ENCODE measurements at places on chromosomes 7 and 10.

DNA sequence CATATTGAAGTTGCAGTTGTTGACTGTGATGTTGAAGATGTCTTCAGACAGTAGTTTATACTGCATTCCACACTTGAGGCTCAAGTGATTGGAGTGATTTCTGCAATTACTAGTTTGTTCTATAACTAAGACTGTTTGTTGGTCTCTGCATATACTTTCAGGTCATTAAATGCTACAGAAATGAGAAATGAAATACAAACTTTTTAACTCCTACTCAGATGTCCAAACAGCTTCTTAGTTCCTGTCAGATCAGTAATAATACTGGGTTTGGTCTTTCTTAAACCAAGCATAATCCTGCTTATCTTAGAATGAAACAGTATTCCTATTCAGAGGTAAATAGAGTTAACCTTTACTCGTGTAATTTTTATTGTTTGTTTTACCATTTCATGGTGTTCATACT, 115.9 kb downstream of the CCNY start:
- no peak for DNase-seq

- no peak for DNase-seq
Observed at GRCh38 chr7:108652886-108653285, 83.2 kb downstream of the DNAJB9 start.

DNA sequence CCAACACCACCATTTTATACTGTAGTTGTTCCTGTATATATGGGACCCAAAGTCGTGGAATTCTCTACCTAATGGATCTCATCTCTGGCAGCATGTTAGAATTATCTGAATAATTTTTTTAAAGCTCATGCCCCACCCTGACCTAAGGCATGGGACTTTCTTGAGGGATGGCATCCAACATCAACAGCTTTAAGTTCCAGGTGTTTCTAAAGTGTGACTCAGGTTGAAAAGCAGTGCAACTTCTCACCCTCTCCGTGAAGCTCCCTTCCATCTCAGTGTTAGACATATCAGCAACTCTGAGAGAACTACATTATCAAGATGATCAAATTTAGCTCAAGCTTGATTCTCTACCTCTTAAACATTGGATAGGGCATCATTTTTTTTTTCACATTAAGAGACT, 18.1 kb upstream of the RAB18 start:
- DNase-seq = no peak

GRCh38 chr10:18479502-18479901, 171.9 kb downstream of the NSUN6 start:
- no peak for DNase-seq

- DNase-seq = no peak
Observed at GRCh38 chr10:11746883-11747539, 4.8 kb downstream of the ECHDC3 start.

DNA sequence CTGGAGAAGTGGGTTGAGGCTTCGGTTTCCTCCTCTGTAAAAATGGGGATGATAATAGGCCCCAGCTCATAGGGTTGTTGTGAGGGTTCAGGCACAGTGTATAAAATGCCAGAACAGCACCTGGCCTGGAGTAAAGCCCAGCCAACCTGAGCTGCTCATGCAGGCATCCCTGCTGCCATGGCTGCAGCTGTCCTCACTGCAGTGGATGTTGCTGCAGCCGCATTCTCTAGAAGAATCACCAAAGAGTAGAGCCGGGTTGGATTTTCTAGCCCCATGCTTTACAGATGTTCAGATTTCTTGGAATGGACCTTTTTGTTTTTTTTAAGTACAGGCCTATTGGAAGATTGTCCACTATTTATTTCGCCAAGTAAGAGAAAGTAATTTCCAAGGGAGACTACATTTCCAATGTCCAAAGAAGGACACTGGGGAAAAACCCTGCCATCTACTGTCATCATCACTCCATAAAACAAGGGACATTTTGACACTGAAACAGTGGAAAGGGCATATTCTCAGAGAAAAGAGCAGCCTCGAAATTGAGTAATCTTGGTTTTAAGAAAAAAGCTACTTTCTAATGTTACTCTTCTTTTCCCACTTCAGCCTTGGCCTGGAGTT, 147.5 kb upstream of the TCF7L2 start:
- no peak for DNase-seq

DNA sequence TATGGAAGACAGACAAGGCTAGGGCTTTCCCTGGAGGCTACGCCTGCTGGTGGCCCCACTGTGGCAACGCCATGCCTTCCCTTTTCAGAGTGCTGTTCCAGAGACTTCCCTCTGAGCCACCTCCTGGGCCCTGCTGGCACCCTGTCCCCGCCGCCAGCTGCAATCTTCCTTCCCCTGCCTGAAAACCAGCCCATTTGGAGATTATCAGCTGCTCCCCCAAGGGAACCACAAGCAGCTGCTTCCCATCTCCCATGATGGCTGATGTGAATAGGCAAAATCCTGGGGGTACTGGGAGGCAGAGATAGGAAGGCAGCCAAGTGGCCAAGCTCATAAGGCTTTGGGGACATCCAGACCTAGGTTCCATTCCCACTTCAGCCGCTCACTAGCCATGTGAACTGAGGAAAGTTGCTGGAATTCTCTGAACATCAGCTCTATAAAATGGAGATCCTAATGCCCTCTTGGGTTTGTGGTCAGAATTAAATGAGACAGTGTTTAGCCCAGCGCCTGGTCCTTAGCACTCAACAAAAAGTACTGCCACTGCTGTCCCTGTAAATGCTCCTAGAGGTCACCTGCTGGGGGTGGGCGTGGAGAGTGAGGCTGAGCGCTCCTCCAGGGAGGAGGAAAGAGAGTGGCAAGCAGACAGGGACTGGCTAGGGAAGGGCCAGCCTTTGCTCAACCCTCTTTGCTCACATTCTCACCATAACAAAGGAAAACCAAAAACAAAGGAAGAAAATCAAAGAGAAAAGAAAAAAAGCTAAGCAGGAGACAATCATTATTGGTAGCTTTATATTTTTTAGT, 5.9 kb downstream of the TSPAN33 start:
- no peak for DNase-seq

DNA sequence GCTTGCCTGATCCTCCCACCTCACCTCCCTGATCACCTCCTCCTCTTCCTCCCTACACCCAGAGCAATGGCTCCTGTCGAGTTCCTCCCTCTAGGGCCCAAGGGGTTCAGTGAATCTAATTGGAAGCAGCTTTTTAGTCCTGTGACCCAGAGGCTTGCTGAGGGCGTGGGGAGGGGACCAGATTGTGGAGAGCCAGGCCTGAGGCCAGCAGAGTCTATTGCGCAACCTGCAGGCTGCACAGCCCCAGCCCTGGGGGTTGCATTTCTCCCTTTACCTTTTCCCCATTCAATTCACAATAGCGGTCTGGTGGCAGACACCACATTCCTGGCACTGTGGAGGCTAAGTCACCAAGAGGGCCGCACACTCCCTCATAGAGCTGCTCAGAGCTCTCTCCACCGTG, 32.5 kb downstream of the GHRHR start:
- no peak for DNase-seq

Data from activated CD4-positive, alpha-beta T cell treated with anti-CD3 and anti-CD28 coated beads, Interleukin-2, amount 50 U/mL, for 48 hours (primary cell).